ENCODE measurements at places on chromosomes 4 and X.
A peak's percentile ranks its signal among the peaks of the same experiment; 100 is the strongest.

GRCh38 chr4:123470640-123471039 is 74.0 kb downstream of the SPRY1 start:
- no peak for DNase-seq

- no peak for DNase-seq
These were observed 793 bp downstream of the TSPAN7 start for GRCh38 chrX:38561951-38562719.

GRCh38 chrX:154308108-154308946 is 12.7 kb downstream of the TKTL1 start:
- DNase-seq = peak; percentile 69

DNA sequence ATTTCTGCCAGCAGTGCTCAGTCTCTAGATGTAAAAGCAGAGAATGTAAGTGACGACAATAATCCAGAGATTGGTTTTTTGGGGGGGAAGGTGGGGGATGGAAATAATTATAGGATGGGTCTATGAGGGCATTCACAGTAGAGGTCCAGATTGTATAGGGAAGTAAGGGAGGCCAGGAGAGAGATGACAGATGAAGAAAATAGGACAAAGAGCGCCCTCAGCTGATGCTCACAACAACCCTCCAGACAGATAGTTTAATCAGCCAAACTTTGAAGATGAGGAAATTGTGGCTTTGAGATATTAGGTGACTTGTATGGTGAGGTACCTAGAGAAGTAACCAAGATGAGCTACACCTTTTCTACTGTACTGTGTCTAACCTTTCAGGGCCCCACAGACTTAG is 137.9 kb downstream of the MAGEB17 start:
- DNase-seq = peak; percentile 7

GRCh38 chrX:155188786-155189185 is 27.5 kb upstream of the VBP1 start:
- peak; percentile 91 for DNase-seq

Measured in NB4 (cell line).